ENCODE measurements at places on chromosomes 12 and 14.

GRCh38 chr14:71638523-71639196 is 293.6 kb upstream of the RGS6 start:
- DNase-seq: no peak

- DNase-seq: no peak
These were observed 188.9 kb downstream of the NPAS3 start for GRCh38 chr14:33127531-33127930.

DNA sequence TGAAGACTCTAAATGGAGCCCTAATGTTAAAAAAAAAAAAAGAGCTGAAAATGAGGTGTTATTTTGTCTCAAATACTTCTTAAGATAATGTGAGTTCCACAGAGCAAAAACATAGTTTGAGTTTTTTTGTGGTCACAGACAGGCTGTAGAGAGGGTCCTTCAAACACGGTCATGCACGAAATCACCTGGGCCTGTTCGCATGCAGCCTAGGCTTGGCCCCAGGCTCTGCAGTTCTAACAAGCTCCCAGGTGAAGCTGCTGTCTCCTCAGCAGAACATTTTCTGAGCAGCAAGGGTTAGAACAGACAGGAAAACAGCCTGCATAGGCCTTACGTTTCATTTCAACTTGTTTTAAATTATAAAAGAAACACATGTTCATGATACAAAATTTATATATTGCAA is 65.4 kb upstream of the TBPL2 start:
- no peak for DNase-seq

DNA sequence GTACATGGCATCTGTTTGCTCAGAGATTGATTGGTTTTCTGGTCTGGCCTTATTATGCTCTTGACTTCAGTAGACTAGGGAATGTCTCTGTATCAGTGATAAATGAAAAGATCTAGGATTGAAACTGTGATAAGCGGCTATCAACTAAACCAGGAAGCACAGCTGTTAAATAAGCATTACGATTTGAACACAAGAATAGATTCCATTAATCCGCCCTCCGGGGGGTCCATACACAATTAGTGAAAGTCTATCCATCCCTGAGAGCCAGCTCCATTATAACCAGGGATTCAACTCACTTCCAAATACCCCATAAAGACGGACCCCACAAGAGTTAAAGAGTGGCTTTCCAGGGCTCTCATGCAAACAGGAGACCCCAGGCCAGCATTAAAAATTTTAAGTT is 279.0 kb downstream of the GRIN2B start:
- no peak for DNase-seq

GRCh38 chr12:41184864-41185263 is 3.3 kb upstream of the PDZRN4 start:
- no peak for DNase-seq

GRCh38 chr12:89040146-89040964 is 311.9 kb downstream of the DUSP6 start:
- peak; percentile 52 for DNase-seq

DNA sequence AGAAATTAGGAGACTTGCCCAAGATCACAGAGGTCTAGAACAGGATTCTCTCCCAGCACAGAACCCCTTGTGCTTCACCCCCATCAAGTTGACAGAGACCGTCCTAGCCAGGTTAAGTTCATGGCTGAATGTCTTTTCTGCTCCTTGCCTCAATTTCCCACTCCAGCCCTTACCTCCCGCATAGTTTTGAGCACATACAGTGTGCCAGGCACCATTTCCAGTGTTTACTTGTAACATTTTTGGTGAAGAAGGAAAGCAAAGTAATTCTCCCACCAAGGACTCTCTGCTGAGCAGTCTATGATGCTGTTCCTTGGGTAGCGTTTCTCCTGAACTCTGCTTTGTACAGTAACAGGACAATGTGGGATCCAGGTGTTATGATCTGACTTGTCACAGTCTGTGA is 1.2 kb downstream of the ABHD4 start:
- DNase-seq: no peak

GRCh38 chr12:57631566-57632072 is 1.4 kb downstream of the B4GALNT1 start:
- DNase-seq: no peak

DNA sequence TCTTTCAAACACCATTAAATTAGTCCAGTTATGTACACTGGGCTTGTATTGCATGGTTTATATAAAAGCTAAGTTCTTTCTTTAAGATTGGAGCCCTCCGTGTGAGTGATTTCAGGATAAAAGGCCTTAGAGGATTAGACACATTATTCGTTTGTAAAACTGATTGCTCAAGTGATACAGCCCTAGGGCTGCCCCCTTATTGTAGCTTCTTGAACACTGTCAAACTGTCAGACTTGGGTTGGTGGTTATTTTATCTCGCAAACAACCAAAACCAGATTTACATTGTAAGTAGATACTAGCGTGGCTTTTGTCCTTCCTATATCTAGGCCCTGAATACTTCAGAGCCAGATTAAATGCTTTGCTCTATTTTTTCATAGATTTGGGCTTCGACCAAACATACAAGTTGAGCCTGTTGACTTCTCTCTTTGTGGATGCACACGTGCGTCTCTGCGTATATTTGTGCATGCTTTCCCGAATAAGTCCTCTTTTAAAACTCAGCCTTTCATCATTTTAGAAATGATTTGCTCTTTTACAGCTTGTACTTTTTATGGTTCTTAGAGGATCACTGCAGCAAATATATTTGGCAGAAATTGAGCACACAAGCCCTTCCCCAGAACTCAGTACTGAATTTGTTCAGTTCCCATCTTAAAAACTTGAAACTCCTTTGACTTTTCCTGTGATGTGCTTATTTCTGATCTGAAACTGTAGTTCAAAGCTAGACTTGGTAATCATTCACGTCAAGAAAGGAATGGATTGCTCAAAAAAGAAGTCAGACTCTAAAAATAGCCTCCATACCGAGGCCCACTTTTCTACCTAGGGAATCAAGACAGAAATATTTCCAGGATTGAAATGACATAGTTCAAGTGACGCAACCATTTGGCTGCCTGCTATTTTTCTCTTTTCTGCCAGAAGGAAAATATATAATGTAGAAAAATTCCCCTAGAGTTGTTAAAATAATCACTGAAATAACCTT is 129.5 kb downstream of the ETV6 start:
- no peak for DNase-seq

GRCh38 chr14:89215531-89215930 is 201.5 kb downstream of the FOXN3 start:
- DNase-seq: no peak

GRCh38 chr12:66119870-66120241 is 10.7 kb downstream of the LLPH start:
- no peak for DNase-seq

DNA sequence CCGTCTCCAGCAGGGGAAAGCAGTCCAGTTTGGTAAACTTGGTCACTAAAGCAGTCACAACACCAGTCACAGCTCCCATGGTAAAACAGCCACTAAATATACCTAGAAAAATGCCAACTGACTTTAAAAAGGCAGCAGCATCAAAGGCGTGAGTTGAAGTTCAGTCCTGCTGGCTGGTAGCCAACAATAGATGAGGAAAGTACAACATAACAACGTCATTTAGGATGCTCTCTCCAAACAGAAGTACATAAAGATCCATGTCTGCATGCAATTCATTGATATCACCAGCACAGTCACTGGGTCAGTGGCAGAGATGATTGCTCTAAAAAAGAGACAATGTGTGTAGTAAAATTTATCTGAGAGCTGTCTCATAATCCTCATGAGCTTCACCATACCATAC is 59.3 kb upstream of the TMPO start:
- DNase-seq: no peak

- DNase-seq: peak; percentile 56
These were observed 30.3 kb upstream of the ADIPOR2 start for GRCh38 chr12:1660304-1661187.

DNA sequence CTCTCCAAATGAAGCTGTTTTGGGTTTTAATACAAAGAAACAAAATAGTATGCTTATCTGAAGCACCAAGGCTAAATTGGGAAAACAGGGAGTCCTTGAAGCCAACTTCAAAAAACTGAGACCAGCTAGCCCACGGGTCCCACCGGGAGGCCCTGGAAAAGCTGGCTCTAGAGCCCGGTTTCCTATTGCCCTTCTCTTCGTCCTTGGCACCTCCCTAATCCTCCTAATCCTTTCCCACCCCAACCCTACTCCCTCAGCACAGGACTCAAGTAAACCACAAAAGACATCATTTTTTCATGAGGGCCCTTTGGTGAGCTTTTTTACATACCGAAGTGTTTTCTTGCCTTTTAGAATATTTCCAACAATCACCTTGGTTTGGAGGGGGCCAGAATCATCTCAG is 11.3 kb downstream of the LRRC74A start:
- no peak for DNase-seq

- DNase-seq: no peak
These were observed 22.8 kb upstream of the SDR39U1 start for GRCh38 chr14:24465368-24465767.

GRCh38 chr14:91750634-91751198 is 18.8 kb upstream of the CATSPERB start:
- DNase-seq: no peak

GRCh38 chr14:71680736-71681387 is 251.4 kb upstream of the RGS6 start:
- DNase-seq: no peak

GRCh38 chr14:100533656-100534485 is 53.3 kb downstream of the BEGAIN start:
- DNase-seq: no peak

- DNase-seq: no peak
These were observed at the start of gene KCNA5 for GRCh38 chr12:5043589-5044419. Gene KCNA5, plus strand, starts transcription at chr12:5043879. Its CDS starts 269 bp downstream, at chr12:5044148.

DNA sequence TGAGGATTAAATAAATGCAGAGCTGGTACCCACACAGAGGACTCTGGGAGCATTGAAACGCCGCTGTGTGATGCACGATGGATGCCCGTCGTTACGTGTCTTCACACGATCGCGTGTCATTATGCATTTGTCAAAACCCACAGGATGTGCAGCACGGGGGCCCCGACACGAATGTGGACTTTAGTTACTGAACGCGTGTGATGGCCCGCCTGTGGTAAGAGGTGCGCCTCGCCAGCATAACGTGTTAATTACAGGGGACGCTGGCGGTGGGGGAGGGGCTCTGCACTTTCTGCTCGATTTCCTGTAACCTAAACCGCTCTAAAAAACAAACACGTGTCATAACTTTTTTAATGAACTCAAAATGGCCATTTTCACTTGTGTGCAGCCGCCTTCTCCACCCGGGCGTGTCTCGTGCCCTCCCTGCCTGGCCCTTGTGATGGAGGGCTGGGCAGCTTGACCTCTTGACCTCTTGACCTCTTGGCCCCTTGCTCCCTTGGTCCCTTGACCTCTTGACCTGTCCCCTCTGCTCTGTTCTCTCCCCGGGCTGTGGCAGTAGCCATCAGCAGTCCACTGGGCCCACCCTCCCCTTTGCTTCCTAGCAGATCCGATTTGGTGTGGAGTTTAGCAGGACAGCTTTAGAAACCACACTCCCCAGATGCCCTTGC is 33.7 kb upstream of the GALNT9 start:
- no peak for DNase-seq

GRCh38 chr12:120851944-120852343 is 52.2 kb downstream of the SPPL3 start:
- DNase-seq: no peak
